Gastroesophageal sphincter (tissue), 4 donors: ENCODE measurements at places on chromosomes 16 and 17. TPM values are rescaled to one million over a fixed set of nuclear protein-coding genes. Genes with fewer than 3 reads are reported as not detected.

The XAF1 gene
- 40.9 TPM for total RNA-seq

GRCh38 chr16:1942047-1942809 lies 771 bp downstream of the MSRB1 start:
- no peak for ATAC-seq

The NOD2 gene
- total RNA-seq = 1.4 TPM

The PRDM7 gene
- not detected for total RNA-seq

GRCh38 chr17:62093188-62094155 lies 28.4 kb upstream of the MED13 start:
- no peak for ATAC-seq

The ABCA9 gene
- 27.5 TPM for total RNA-seq

GRCh38 chr17:79612468-79613194 lies 1.8 kb upstream of the RBFOX3 start:
- ATAC-seq = no peak

GRCh38 chr16:80717611-80718010 lies 86.8 kb downstream of the CDYL2 start:
- ATAC-seq = no peak

DNA sequence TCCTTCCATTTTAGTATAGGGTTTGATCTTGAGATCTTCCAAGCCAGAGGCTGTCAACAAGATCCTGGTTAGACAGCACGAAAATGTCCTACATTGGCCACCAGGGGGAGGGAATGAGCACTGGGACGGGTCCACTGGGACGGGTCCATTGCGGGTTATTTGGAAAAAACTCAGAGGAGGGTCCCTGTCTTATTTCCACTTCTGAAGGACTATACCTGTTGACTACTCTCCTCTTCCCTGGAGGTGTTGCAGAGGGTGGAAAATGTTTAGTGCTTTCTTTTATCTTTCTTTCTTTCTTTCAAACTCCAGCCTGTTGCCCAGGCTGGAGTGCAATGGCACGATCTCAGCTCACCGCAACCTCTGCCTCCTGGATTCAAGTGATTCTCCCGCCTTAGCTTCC lies 2.5 kb downstream of the TTLL6 start:
- no peak for ATAC-seq

GRCh38 chr16:71848622-71849021 lies 2.8 kb downstream of the ATXN1L start:
- no peak for ATAC-seq

GRCh38 chr17:49850772-49851386 lies 3.0 kb upstream of the TAC4 start:
- ATAC-seq = peak; percentile 42

DNA sequence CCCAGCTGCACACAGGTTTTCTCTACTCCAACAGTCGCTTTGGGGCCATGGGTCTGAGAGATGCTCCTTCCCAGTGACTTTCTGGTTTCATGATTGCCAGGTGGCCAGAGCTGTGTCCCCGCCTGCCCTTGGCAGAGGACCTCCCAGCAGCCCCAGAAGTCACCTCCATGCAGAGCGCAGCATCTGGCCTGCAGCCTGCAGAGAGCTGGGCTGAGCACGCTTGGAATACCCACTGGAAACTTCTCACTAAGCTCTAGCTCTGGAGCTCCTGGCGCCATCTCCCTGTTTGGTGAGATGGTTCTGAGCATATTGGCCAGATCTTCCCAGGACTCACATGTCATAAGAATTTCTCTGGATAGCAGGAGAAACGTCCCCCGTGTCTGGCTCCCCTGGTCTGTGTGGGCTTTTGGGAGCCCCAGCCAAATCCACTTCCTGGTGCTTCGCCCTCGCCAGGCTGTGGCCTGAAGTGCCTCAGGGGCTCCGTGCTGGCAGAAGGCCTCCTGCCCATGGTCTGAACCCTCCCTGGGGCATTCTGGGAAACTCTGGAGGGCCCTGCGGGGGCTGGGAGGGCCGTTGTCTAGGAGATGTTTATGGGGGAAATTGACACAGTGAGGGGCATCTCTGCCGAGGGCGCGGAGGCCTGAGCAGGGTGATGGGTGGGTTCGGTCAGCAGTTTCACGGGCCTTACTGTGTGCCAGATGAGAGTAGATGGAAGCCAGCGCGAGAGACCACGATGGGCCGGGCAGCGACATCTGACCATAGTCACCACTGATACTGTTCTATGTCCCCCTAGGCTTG lies 73.2 kb upstream of the CIBAR2 start:
- ATAC-seq = no peak

DNA sequence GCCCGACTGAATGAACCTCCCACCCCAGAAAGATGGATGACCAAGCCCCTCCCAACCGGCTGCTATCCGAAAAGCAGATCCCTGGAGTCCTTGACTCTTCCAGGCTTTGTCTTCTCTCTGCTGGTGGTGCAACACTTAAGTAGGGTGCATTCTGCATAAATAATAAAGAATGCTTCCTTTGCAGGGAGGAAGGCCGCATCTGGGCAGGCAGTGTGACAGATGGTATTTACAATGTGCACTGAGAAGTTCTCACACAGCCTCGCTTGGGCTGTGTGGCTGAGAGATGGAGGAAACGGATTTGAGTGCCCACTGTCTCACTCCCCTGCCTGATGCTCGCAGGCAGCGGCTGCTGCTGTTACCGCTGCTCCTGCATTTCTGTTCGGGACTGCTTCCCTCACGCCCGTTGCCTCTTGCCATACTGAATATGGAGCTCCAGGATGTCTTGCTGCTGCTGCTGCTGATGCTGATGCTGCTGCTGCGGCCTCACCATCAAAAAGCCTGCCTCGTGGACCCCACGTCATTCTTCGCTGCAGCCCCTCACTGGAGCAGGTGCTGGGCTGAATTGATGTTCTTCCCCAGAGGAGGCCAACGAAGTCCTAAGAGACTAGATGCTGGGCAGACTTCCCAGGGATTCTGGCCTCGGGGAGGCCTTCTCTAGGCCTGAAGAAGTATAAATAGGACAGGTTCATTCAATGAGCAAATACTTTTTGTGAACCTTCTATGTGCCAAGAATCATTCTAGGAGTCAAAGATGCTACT lies 7.1 kb upstream of the RHBDL3 start:
- ATAC-seq = no peak

The MYH1 gene
- not detected for total RNA-seq

GRCh38 chr16:11788914-11789313 lies 8.1 kb downstream of the ZC3H7A start:
- ATAC-seq = no peak

DNA sequence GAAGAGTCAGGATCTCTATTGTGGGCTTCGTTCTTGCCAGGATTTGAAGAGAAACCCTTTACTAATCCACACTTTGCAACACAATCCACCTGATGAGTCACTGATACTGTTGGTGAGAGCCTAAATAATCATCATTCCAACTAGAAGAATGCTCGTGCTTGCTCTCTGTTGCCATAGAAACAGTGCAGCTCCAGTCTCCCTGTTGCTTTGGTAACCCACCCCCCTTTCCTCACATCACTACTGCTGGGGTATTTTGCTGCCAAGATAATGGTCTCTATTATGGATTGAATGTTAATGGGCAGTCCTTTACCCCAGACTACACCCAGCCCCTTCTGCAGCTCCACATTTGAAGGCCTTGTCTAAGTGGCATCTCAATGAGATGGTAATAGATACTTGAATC lies 190.4 kb downstream of the ABCC12 start:
- no peak for ATAC-seq

The SHISA6 gene
- total RNA-seq = 1.4 TPM

GRCh38 chr16:55647798-55648197 lies 8.0 kb upstream of the SLC6A2 start:
- ATAC-seq = no peak

DNA sequence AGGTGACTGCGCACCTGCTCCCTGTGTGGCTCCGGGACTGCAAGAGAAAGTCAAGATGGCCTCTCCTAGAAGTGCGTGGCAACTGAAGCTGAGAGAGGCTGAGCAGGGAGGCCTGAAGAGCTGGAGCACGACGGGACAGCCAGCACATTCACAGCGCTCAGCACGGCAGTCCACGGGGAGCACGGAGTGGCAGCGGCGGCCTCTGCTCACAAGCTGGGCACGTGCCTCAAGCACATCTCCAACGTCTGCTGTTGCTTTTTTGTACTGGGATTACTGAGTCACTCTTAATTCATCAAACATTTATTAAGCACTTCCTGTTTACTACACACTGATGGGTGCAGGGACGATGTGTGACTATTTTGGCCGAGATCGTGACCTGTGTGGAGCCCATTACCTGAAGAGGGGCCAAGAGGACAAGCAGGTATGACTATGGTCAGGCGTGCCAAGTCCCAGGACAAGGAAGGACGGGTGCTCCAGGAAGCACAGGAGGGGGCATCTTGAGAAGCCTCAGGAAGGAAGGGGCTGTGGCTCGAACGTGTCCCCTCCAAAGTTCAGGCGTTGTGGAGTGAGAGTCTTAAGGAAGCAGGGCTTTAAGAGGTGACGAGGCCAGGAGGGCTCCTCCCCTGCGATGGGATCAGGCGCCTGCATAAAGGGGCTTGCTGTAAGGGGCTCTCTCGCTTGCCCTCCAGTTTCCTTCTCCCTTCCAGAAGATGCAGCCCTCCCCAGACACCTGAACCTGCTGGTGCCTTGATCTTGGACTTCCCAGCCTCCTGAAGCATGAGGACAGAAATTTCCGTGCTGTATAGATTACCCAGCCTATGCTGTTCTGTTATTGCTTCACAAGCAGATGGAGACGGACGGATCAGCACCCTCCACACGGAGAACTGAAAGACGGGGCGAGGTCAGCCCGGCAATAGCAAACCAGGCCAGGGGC lies 105.8 kb downstream of the ADCY9 start:
- ATAC-seq = no peak

DNA sequence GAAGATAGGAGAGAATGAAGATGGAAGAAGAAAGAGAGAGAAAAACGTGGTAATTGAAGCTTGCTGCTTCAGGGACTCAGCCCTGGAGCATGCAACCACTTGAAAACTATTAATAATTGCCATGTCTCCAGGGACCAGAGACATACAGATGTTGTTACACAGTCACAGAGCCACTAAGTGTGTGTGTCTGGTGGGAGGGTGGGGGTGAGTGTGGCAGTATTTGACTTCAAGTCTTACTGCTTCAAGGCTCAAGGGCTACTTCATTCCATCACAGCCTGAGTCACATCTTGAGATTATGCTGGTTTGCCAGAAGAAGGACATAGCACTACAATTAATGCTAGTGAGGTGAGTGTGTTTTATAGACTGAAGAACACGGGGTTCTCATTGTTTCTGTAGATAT lies 202.2 kb downstream of the CDH8 start:
- no peak for ATAC-seq

DNA sequence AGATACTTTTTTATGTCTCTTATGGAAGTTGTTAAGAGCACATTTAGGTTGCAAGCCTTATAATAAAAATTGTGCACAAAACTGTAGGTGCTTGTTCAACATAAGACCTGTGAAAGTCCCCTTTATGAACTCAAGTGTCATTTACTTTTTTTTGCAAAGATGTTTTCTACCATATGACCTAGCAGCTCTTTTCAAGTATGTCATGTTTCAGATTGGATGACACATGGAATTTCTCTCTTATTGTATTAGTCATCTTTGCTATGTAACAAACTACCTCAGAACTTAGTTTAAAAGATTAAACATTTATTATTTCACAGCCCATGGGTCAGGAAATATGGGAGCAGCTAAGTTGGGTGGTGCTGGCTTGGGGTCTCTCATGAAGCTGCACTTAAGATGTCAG lies 57.9 kb downstream of the PHKB start:
- no peak for ATAC-seq

- no peak for ATAC-seq
Observed at GRCh38 chr17:29764217-29764616, 141.5 kb upstream of the CORO6 start.

The TMEM100 gene
- total RNA-seq = 3.7 TPM

- no peak for ATAC-seq
Observed at GRCh38 chr16:88978608-88979346, 1.8 kb upstream of the CBFA2T3 start.

DNA sequence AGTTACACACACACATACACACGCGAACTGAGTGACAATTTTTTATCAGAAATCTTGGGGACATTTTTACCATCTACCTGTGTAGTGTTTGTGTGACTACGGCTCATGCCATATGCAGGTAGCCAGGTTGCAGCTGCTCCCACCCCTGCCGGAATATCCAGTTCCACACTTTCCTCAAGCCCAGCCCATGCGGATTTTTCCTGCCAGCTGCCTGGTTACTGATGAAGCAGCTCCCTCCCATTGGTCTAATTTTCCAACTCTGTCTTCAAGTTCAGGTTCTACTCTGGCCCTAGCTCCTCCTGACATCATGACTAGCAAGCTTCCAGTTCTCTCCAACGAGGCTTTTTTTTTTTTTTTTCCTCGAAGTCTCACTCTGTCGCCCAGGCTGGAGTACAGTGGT lies 4.8 kb downstream of the GSG1L2 start:
- ATAC-seq = peak; percentile 80

DNA sequence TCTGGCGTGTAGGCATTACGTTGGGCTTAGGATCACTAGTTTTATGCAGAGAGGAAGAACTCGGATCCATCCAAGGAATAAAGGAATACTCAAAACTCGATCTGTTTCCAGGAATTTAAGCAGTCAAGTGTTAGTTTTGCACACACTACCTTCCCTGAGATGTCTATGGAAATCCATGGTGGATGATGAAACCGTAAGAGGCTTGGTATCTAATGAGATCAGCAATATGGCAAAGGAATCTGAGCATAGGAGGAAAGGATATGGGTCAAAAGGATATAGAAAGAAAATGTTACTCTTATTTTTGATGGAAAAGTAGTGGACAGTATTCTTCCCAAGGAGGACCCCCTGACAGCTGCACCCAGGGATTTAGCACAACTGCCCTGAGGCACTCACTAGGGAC lies 59.6 kb downstream of the SMG6 start:
- no peak for ATAC-seq

DNA sequence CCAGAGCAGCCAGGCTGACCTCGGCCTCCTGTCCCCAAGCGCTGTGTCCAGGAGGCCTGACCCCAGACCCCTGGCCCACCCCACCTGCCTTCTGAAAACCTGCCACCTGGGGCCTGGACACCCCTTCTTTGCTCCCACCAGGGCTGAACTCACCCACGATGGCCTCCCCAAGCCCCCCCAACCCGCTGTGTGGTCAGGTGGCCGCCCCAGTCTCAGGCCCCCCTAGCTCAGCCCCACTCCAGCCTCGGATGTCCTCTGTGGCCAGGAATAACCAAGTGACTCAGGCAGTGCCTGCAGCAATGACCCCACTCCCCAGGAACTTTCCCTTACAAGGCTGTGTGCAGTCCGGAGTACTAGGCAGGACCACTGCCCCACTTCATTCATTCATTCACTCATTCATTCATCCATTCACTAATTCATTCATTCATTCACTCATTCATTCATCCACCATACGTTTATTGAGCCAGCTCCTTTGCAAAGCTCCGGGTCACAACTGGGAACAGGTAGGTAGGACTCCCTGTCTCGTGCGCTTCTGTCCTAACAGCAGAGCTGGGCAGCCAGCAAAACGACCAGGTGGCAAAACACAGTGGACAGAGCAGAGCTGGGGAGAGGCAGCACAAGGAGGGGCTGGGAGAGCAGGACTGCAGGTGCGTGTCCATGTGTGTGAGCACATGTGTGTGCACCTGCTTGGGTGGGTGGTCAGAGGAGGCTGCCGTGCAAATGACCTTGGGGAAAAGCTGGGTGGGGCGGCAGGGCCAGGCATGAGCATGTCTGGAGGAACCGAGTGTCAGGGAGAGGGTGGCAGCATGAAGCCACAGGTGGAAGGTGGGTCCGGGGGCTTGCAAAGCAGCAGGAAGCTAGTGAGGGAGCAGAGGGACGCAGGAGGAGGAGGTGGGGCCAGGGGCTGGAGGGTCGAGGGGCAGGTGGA lies 75.8 kb upstream of the CBX4 start:
- ATAC-seq = no peak
